Stimulated activated CD8-positive, alpha-beta memory T cell treated with anti-CD3 and anti-CD28 coated beads, Interleukin-7, amount 100 ng/mL, for 1 hour (primary cell): ENCODE measurements at places on chromosomes 2 and 18.

DNA sequence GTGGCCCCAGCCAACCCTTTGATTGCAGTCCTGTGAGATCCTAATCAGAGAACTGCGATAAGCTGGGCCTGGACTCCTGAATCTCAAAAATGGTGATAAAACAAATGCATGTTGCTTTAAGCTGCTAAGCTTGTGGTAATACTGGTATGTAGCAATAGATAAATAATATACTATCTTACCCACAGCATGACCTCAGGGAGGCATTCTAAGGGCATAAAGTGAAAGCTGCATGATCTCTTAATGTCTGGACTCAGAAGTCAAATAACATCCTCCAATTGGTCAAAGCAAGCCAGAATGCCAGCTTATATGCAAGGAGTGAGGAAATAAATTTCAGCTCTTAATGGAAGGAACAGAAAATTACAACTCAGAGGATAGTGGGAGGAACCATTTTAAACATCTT lies 246.1 kb downstream of the FSIP2 start:
- DNase-seq = no peak

GRCh38 chr2:28681158-28681571 lies 70.5 kb upstream of the PPP1CB start:
- DNase-seq = peak; percentile 28

DNA sequence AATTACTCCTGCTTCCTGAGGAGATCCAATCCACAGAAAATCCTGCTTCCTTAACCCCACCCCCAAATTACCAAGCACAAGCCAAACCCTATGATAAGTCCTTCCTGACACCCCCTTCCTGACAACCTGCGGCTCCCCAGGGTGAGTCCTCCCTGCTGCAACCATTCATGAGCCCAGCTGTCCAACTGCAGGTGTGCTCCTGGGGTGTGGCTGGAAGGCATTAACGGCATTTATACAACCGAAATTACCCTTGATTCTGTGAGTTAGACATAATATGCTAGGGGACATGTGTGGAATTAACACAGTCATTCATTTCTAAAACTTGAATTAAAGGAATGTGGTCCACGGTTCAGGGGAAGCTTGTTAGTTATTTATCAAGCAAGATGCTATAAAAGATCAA lies 119.0 kb upstream of the ALKAL2 start:
- no peak for DNase-seq

DNA sequence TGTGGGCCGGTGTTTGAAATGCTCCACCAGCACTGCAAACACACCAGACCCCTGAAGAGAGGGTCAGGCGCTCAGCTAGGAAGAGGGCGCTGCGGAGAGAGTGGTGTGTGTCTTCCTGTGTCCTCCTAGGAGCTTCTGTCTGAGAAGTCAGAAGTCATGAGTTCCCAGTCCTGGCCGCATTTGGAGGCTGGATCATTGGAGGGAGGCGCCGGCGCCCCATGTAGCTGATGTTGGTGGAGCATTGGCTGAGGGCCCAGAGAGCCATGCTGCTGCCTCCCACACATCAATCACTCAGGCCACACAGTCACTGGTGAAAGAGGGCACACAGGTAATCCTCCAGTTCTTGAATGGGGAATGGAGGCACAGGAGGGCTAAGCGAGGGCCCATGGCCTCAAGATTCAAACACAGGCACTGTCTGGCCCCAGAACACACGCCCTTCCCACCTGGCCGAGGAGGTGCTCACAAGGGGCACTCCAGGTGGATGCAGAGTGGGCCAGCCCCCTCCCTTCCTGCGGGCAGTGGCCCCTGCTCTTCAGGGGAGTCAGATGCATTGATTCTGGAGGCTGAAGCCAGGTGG lies 66.3 kb downstream of the RRM2 start:
- DNase-seq = no peak

- DNase-seq = no peak
Measured at GRCh38 chr2:211439011-211439410, 882.6 kb downstream of the CPS1 start.
